ENCODE measurements at places on chromosomes 5 and 9.

DNA sequence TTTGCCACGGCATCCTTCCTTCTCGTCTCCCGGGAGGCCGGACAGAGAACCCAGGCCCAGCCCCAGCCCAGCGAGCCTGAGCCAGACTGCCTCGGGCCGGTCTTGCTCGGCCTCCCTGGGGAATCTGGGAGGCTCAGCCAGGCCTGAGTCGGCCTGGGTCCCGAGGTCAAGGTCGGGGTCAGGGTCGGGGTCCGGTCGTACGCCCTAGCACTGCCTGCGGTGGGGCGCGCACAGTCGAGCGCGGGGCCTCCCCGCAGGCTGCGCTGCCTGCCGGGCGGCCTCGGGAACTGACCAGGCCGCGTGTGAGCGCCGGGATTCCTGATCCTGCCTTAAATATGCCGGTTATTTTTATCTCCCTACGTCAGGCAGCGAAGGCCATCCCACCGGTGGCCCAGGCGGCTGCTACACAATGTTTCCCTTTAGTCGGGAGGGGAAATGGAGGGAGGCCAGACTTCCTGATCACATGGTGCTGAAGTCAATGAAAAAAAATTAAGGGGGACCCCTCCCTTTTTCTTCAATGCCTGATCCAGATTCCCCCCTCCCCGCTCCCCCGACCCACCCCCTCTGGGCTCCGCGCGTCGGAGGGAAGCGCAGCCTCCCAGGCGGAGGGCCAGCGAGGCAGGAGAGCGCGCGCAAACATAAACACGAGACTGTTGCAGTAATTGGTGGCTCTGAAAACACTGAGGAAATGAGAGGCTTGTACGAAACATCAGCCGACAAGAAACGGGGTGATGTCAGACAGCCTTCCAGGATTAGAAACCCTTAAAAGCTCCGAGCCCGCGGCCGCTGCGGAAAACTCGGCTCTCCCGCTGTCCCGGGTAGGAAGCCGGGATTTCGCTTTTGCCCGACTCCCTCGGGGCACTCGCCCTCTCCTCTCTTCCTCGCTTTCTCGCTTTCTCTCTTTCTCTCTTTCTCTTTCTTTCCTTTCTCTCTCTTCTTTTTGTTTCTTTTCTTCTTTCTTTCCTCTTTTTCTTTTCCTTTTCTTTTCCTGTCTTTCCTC is 148.2 kb upstream of the KLF4 start:
- no peak for DNase-seq

- DNase-seq = no peak
These were observed 798 bp downstream of the PITX1 start for GRCh38 chr5:135032999-135033861.

DNA sequence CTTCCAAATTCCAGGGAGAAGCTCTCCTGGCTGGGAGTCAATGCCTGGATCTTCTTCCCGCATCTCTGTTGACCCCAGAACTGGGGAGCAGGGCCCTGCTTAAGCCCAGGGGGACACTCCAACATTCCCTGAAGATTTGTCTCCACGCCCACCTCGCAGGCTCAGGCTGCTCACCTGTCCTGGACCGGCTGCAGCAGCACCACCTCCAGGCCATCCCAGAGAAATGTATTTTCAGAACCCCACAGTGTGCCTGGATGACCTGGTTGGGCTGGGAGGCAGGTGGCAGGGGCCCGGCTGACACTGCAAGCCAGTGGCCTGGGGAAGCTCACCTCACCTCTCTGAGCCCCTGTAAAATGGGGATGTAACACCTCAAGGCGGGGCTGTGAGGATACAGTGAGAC is 27.1 kb upstream of the ZBTB43 start:
- no peak for DNase-seq

DNA sequence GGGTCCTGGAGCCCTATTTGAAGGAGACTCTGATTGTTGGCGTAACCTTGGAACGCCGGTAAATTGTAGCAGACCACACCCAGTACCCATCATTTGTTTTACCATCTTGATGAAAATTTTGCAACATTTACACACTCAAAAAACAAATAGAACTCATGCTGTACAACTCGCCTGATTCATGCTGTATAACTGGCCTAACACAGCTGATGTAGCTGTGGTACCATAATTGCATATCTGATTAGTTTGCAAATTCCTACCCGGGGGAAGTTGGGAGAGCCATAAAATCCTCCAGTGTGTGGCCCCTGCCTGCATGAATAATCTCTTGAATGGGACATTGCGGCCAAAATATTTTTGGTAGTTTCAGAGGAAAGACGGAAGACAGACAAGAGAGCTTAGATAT is 9.7 kb downstream of the NIPAL4 start:
- no peak for DNase-seq

- no peak for DNase-seq
These were observed 884.0 kb upstream of the ACO1 start for GRCh38 chr9:31500422-31500821.
